Activated CD8-positive, alpha-beta memory T cell treated with anti-CD3 and anti-CD28 coated beads for 24 hours (primary cell): ENCODE measurements at places on chromosomes 16 and 17.

DNA sequence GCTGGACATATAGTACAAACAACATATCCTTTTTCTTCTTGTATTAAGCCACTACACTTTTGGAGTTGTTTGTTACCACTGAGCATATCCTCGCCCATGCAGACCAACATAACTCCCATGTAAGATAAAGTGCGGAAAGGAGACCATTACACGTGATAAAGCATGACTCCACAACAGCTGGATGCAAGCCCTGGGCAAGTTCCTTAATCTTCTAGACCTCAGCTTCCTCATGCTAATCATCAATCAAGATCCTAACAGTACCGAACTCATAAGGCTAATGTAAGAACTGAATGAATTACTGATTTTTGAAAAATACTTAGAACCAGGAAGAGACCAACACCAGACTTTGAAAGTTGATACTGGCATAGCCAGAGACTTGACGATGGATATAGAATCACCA lies 47.0 kb upstream of the GSG1L start:
- DNase-seq, result no peak

DNA sequence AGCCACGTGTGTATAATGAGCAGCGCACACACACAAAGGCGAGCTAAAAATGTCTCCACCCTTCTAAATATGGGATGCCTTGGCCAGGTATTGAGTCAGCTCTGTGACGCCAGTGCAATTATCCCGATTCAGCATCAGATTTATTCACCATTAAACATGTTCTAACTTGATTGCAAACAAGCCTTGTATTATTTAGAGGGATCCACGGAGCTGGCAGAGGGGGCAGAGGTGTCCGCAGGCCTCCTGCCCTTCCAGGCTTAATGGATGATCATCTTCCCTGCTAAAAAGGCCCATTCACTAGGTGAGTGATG lies 591.7 kb downstream of the MAF start:
- DNase-seq, result no peak

DNA sequence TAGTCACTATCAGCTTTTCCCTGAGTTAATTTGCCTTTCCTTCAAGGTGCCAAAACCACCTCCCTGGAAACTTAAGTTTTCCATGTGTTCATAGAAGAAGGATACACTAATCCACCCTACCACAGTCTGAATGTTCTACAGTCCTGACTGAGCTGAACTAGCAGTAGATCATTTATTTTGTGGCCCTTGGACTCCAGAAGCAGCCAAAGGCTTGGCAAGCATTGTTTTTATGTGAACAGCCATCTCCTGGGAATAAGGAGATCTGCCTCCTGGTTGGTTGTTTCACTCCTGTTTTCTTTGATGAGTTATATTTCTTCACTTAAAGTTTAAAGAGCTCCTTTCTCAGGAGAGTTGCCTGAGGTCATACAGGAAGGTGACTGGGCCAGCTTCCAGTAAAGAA lies 634.6 kb upstream of the SOX9 start:
- DNase-seq, result no peak

DNA sequence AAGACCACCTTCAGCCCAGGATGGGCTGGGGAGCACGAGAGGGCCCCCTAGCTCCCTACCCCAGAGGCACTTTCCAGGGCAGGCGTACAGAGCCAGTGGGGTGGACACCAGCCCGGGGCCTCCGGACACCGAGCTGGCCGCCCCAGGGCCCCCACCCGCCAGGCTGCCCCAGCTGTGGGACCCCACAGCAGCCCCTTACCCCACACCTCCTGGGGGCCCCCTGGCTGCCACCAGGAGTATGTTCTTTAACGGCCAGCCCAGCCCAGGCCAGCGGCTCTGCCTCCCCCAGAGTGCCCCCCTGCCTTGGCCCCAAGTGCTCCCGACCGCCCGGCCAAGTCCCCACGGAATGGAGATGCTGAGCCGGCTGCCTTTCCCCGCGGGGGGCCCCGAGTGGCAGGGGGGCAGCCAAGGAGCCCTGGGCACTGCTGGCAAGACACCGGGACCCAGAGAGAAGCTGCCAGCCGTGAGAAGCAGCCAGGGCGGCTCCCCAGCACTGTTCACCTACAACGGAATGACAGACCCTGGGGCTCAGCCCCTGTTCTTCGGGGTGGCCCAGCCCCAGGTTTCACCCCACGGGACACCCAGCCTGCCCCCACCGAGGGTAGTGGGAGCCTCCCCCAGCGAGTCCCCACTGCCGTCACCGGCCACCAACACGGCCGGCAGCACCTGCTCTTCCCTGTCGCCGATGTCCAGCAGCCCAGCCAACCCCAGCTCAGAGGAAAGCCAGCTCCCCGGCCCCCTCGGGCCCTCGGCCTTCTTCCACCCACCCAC lies 24.3 kb upstream of the ZFPM1 start:
- no peak for DNase-seq

DNA sequence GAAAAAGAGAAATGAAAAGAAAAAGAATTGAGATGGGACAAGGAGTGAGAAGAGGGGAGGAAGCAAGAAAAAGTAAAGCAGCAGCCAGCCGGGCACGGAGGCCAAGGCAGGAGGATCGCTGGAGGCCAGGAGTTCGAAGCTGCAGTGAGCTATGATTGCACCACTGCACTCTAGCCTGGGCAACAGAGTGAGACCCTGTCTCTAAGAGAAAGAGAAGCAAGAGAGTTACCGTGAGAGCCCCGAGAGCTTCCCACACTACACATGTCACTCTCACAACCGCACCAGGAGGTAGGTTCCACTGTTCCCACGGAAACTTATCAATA lies 18.8 kb upstream of the LITAF start:
- no peak for DNase-seq
